ENCODE measurements at places on chromosomes 1 and 21. TPM values are rescaled to one million over a fixed set of nuclear protein-coding genes. Genes with fewer than 3 reads are reported as not detected.
A peak's percentile ranks its signal among the peaks of the same experiment; 100 is the strongest.

- no peak for DNase-seq
These were observed 25.6 kb downstream of the LRRC42 start for GRCh38 chr1:53971718-53972117.

DNA sequence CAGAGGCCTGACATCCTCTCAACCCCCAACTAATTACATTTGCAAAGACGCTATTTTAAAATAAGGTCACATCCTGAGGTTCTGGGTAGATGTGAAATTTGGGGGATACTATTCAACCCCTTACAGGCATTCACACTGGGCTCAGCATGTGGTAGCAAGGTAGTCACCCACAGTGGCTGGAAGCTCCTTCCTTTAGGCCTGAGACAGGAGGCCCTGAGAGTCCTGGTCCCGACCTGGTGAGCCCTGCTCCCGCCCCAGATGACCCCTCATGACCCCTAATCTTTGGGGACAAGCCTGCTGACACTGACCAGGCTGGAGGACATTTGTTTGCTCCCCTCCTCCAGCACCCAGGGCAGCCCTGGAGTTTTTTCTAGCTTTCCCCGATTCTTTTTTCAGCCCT lies 225.9 kb downstream of the DYRK1A start:
- no peak for DNase-seq

GRCh38 chr1:167090314-167090942 lies at the start of gene GPA33:
Gene GPA33, minus strand, starts transcription at chr1:167090377. Its CDS starts 90 bp downstream, at chr1:167090287.
- peak; percentile 74 for DNase-seq

DNA sequence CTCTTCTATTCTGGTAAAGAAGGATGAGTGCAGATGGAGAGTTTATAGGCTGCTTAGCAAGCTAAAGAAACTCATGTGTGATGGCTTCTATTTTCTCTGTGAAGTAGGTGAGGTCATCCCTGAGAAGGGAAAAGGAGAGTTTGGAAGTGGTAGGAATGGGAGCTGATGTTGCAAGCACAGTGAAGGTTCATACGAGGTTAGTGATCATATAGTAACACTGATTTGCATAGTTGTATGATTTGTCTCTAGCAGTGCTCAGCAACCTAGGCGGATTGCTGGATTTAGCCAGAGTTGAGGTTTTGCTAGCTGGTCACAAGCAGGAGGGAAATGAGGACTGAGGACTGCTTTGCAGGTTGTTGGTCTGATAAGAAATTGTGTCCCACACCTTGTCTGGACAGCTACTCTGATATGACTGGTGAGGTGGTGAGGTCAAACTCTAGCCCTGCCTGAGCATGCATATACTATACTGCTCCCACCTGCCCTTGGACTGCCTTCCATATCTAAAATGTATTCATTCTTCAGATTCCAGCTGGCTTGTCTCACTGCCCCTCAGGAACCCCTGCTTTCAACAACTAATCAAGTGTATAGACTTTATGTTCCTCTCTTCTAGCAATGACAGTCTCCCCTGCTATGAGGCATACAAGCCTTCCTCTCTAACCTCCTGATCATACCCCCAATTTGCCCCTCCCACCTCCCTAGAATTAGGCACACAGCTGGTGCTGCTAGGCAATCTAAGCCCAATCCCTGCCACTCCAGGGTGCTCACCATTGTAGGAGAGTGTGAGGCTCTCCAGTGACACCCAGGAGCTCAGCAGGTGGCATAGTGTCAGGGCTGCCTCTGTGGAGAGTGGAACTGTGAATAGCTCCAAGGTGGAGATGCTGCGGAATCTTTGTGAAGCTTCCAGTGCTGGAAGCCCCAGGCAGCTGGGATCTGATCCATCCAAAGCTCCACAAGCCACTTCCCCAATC lies 18.5 kb downstream of the LRRC41 start:
- DNase-seq = peak; percentile 26

DNA sequence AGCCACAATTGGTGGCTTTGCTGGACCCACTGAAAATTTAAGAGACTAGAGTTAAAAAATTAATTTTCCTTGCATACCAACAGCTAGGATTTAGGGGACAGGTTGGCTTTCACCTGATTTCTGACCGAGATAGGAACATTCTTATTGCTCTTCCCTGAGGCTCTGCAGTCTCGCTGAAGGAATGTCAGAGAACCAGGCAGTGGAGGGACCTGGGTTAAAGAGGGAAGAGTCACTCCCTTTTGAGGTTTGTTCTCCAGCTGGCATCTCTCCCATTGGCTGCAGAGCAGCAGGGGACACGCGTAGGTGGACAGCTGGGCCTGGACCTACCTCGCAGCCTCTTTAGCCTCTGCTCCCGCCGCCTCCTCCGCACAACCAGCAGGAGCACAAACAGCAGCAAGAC lies 207.5 kb downstream of the PCP4 start:
- no peak for DNase-seq

DNA sequence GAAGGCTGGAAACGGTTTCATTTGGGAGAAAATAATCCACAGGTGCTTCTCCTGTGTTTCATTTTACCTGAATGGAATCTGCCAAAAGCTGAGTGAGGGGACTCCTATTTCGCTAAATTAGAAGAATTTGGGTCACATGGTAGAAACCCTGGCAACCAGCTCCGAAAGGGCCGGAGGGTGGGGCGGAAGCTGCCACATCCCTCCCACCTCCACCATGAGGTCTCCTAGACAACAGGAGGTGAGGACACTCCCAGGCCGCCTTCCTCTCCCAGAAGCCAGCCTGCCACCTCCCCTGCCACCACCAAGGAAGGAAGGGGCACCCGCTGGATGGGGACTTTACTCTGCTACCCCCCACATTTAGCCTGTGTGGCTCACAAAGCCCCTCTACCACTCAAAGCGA lies 199.9 kb upstream of the ZC3H12A start:
- DNase-seq = no peak

DNA sequence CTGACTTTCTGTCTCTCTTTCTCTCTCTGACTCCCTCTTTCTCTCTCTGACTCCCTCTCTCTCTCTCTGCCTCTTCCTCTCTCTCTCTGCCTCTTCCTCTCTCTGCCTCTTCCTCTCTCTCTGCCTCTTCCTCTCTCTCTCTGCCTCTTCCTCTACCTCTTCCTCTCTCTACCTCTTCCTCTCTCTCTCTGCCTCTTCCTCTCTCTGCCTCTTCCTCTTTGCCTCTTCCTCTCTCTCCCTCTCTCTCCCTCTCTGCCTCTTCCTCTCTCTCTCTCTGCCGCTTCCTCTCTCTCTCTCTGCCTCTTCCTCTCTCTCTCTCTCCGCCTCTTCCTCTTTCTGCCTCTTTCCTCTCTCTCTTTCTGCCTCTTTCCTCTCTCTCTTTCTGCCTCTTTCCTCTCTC lies 18.6 kb upstream of the ANKRD45 start:
- DNase-seq = no peak

DNA sequence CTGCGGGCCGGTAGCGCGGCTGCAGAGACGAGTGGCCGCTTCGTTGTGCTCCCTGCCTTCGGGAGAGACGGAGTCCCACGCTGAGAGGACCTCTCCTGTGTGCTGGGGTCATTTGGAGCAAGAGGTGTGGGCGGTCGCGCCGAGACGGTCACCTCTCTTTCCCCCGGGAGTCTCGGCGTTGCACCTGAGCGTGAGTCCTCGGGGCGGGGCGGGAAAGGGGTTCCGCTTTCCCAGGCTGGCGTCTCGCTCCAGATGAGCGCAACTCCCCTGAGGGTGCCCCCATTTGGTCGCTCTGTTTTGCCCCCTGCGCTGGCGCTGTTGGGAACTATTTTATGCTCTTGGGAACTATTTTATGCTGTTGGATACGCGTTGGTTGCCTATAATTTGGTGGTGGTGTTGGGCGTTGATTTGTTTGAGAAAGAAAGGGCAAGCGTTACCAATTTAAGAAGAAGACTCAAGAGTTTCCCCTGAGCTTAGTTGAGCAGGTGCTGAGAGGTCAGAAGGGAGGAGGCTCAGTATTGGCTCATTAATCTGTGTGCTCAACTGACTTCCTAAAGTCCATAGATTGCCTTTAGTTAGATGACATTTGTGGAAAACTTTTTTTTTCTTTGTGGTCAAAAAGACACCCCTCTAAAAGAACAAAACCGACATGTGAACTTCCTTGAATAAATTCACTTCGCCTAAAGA lies 683 bp downstream of the LRRC8B start:
- peak; percentile 58 for DNase-seq

The SLC35F3 gene
- 1.3 TPM for polyA plus RNA-seq

The OR1C1 gene
- not detected for polyA plus RNA-seq

The CYP4B1 gene
- polyA plus RNA-seq = 0.92 TPM
